PC-9 (cell line): ENCODE measurements at places on chromosomes 1 and 21. TPM values are rescaled to one million over a fixed set of nuclear protein-coding genes. Genes with fewer than 3 reads are reported as not detected.

SLFNL1 gene
- total RNA-seq: 0.35 and 0.41 TPM in 2 replicates

ATP1B1 gene
- 110 and 113 TPM in 2 replicates for total RNA-seq

DNA sequence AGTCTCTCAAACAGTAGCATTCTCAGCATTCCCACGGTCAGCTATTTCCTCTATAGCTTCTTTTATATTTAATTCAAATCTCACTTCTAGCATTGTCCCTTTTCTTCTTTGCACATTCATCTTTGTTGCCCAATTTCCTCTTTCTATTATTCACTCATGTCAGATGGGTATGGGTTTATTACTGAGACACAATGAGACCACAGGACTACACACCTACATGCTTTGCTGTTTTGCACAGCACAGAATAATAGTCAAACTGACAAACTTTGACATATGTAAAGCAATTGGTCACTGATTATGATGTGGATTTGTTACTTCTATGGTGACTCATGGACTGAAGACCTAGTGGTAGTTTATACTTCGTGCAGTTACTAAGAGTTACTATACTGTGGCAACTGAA is 5.8 kb upstream of the CD1C start:
- DNase-seq: no peak
- no peak overlapping the region for H3K27ac ChIP-seq
- no peaks in the 10 kb centered on the region for H3K4me1 ChIP-seq
- no peaks in the 10 kb centered on the region for H3K27me3 ChIP-seq
- no peaks in the 10 kb centered on the region for H3K36me3 ChIP-seq
- no peak overlapping the region for H3K4me3 ChIP-seq

DNA sequence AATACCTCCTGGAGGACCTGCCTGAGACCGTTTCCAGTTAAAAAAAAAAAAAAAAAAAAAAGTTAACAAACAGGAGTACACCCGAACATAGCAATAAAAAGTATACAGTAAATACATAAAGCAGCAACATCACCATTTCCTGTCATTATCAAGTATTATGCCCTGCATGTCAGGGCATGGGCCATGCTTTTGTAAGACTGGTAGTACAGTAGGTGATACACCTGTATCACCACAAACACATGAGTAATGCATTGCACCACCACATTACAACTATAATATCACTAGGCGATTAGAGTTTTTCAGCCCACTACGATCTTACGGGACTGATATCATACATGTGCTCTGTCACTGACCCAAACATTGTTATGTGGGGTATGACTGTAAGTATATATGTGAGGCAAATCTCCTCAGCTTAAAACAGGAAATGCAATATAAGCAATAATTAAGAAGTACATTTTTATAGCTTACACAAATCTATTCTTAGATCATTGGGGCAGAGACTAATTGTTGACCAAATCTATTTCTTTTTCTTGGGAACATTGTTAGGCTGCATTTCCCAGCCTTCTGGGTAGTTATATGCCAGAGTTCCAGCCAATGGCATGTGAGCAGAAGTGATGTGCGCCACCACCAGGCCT is 98.1 kb downstream of the PLD5 start:
- H3K4me3 ChIP-seq: no peak overlapping the region
- H3K36me3 ChIP-seq: no peaks in the 10 kb centered on the region
- DNase-seq: no peak
- no peak overlapping the region for H3K27ac ChIP-seq

- H3K27me3 ChIP-seq: 0 out of 2 replicates have a peak, but pooled peaks cover under 1% of the 10 kb centered on the region
- H3K36me3 ChIP-seq: no peaks in the 10 kb centered on the region
- H3K4me3 ChIP-seq: no peak overlapping the region
- H3K27ac ChIP-seq: no peak overlapping the region
- H3K4me1 ChIP-seq: no peaks in the 10 kb centered on the region
Observed at GRCh38 chr1:18109756-18110597, 2.4 kb downstream of the IGSF21 start.
